ENCODE measurements at places on chromosomes 11 and 22.

GRCh38 chr11:10650630-10651029, 42.9 kb downstream of the IRAG1 start:
- no peak for DNase-seq

DNA sequence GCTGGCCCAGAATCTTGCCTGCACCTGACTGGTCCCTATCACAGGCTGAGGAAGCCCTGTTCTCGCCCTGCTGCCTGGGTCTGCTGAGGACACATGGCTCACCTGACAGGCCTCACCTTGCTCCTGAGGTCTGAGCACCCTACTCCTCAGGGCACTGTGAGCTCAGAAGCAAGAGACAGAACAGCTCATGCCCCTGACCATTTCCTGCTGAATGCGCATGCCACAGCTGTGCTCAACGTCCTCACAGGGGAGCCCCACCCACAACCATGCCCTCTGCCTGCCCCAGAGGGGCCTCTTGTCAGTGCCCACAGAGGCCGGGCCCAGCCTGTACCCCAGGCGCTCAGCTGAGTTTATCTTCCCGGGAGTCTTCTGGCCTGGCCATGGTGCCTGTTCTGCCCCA, 2.8 kb upstream of the TSPO start:
- DNase-seq: no peak

- no peak for DNase-seq
These were observed 253.6 kb upstream of the ANO3 start for GRCh38 chr11:26078231-26078821.

GRCh38 chr11:119717839-119718534, 11.0 kb downstream of the NECTIN1 start:
- no peak for DNase-seq

DNA sequence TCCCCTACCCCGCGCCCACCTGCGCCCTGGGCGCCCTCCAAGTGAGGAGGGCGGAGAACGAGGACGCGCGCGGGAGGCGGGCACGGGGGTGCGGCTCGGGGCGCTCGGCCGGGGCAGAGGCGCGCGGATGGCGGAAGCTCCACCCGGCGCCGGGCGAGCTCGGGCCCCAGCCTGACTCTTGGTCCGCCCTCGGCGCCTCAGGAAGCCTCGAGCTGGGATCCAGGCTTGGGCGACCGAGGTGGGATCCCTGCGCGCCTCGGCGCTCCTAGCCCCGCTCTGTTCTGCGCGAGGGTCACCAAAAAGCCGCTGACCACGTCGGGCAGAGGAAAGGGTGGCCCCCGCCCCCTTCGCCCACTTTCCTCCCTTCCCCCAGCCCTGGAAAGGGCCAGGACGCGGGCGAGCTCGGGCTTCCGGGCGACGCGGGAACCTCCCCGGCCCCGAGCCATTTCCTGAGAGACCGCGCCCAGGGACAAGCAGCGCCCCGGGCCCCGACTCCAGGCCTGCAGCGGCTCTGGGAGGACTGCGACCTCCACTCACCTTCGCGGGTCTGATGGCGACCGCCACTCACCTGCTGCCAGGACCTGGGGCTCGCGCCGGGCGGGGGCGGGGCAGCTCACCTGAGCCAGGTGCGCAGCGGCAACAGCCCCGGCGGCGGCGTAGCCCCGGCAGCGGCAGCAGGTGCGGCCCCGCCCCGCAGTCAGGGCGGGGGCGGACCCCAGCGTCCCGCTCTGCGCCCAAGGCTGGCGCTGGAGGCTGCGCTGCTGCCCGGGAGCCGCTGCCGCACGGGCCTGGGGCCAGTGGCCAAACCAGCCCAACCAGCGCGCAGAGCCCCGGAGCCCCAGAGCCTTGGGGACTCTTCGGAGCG, 2.2 kb upstream of the SIGIRR start:
- peak; percentile 37 for DNase-seq

GRCh38 chr11:71286701-71287643, 34.6 kb upstream of the SHANK2 start:
- DNase-seq: no peak

DNA sequence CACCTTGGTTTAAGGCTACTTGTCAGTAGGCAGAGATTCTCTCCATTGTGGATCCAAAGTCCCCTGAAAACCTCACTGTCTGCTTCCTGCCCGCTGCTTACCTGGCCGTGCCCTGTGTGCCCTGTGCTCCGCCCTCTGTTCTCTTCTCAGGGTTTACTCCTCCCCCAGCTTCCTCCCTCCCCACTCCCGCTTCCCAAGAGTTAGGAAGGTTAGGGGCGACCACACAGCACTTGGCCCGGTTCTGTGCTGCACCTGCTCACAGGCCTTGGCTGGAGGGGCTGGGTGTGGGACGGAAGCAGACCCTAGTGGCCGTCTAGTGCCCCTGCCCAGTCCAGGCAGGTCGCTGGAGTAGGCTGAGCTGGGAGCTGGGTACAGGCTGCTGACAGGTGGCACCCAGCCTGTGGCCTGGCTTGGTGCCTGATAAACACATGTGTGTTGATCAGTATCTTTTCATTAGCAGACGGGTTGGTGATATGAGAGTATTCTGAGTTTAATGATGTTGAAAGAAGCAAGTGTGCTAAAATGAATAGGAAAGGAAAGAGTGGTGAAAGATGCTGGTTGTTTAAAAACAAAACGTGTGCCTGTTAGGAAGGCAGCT, 40.5 kb downstream of the GRAMD4 start:
- DNase-seq: no peak

GRCh38 chr11:114846416-114846791, 168.1 kb downstream of the NXPE2 start:
- no peak for DNase-seq
